ENCODE measurements at places on chromosomes 11 and 22. TPM values are rescaled to one million over a fixed set of nuclear protein-coding genes. Genes with fewer than 3 reads are reported as not detected.

- no peak overlapping the region for H3K4me3 ChIP-seq
- H3K36me3 ChIP-seq, result no peaks in the 10 kb centered on the region
- peaks cover 34% of the 10 kb centered on the region for H3K27me3 ChIP-seq
- DNase-seq, result no peak
These were observed 5.1 kb downstream of the ABCC8 start for GRCh38 chr11:17471501-17471900.

DNA sequence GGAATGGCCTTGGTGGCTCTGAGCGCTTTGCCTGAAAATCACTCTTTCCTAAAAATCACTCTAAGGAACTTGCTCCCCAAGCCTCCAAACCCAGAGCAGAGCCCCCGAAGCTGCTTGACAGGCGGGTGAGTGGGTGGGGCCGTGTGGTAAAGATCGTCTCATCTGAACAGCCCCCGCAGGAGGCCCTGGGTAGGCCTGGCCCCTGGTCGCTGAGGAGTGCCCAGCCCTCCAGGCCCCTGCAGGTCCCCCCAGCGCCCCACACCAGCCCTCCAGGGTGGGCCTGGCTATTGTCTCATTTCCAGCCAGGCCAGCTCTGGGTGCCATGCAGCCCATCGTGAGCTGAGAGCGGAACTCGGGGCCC lies 17.2 kb upstream of the PIM3 start:
- H3K27me3 ChIP-seq, result no peaks in the 10 kb centered on the region
- DNase-seq, result no peak
- no peak overlapping the region for H3K4me3 ChIP-seq

- H3K27ac ChIP-seq, result no peak overlapping the region
- no peak overlapping the region for H3K4me3 ChIP-seq
- no peaks in the 10 kb centered on the region for H3K27me3 ChIP-seq
- H3K36me3 ChIP-seq, result no peaks in the 10 kb centered on the region
These were observed 242.3 kb upstream of the B3GAT1 start for GRCh38 chr11:134654161-134654915.

- no peaks in the 10 kb centered on the region for H3K36me3 ChIP-seq
- H3K27me3 ChIP-seq, result no peaks in the 10 kb centered on the region
- H3K4me3 ChIP-seq, result no peak overlapping the region
- H3K4me1 ChIP-seq, result no peaks in the 10 kb centered on the region
- no peak overlapping the region for H3K27ac ChIP-seq
These were observed 581.1 kb upstream of the ARHGAP42 start for GRCh38 chr11:100105982-100106358.

Gene CBX6
- 60.9 TPM for total RNA-seq

Gene B3GAT1
- not detected for total RNA-seq

All from endothelial cell of umbilical vein (primary cell).